ENCODE measurements at places on chromosomes 7 and 10. TPM values are rescaled to one million over a fixed set of nuclear protein-coding genes. Genes with fewer than 3 reads are reported as not detected.

- no peak for DNase-seq
- H3K27ac ChIP-seq, result no peak overlapping the region
- no peak overlapping the region for H3K4me3 ChIP-seq
Measured at GRCh38 chr10:47024046-47024322, 112.8 kb downstream of the PTPN20 start.

DNA sequence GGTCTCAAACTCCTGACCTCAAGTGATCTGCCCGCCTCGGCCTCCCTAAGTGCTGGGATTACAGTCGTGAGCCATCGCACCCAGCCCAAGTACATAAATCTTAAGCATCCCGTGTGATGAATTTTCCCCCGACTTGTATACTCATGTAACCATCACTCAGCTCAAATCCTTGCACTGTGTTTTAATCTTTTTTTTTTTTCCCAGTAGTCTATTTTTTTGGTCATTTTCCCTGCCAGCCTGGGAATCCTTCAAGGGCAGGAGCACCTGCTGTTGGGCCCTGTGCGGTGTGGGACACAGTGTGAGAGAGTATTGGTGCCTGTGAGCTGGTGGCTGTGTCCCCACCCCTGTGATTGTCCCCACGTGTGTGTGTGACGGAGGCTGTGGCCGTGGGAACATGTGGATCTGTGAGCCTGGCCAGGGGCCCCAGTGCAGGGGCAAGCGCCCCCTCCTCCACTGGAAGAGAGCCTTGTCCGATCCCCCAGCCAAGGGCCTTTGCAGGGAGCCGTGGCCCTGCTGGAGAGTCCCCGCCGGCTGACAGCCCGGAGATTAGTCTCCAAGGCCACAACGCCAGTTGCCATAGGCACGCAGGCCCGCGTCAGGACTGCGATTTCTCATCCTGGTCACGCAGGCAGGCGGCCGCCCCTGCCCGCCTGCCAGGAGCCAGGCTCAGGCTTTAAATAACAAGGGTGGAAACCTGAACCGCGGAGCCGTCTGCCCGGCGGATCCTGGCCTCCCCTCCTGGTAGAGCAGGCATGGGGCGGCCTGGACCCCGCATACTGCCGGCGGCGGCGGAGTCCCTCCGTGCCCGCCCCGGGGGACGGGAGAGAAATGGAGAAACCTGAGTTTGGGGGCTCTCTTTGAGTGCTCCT is 26.5 kb downstream of the GTF2IRD1 start:
- peaks cover 47% of the 10 kb centered on the region for H3K4me1 ChIP-seq
- H3K27me3 ChIP-seq, result no peaks in the 10 kb centered on the region
- peak overlapping the region; percentile 40 for H3K4me3 ChIP-seq
- no peaks in the 10 kb centered on the region for H3K36me3 ChIP-seq
- peak; percentile 86 for DNase-seq

DNA sequence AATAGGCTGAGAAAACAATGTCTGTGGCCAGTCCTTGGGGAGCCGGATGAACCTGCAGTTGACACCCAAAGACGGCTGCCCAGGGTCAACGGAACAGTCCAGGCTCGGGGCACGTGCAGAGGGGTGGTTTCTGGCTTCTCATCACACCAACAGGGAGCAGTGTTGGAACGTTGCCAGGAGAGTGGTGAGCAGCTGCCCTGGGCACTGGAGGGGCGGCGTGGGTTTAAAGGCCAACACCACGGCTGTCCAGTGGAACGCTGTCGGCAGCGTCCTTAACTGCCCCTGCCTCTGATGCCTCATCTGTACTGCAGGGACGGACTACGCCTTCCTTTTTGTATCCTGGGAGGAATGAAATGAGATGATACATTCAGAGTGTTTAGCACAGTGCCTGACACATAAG is 19.8 kb downstream of the JCAD start:
- H3K4me1 ChIP-seq, result no peaks in the 10 kb centered on the region
- H3K4me3 ChIP-seq, result no peak overlapping the region
- no peaks in the 10 kb centered on the region for H3K27me3 ChIP-seq
- H3K36me3 ChIP-seq, result peaks cover 4% of the 10 kb centered on the region
- H3K27ac ChIP-seq, result peak overlapping the region; percentile 27

GRCh38 chr7:123998921-123999320 is 33.9 kb downstream of the TMEM229A start:
- H3K4me1 ChIP-seq, result no peaks in the 10 kb centered on the region
- no peaks in the 10 kb centered on the region for H3K27me3 ChIP-seq
- H3K36me3 ChIP-seq, result no peaks in the 10 kb centered on the region
- H3K27ac ChIP-seq, result no peak overlapping the region

GRCh38 chr10:71396711-71397295 is at the start of gene CDH23:
Gene CDH23, plus strand, starts transcription at chr10:71396920. Its CDS starts 42,912 bp downstream, at chr10:71439832.
- H3K27me3 ChIP-seq, result peaks cover 80% of the 10 kb centered on the region
- H3K4me1 ChIP-seq, result peaks cover 19% of the 10 kb centered on the region
- no peak for DNase-seq

DNA sequence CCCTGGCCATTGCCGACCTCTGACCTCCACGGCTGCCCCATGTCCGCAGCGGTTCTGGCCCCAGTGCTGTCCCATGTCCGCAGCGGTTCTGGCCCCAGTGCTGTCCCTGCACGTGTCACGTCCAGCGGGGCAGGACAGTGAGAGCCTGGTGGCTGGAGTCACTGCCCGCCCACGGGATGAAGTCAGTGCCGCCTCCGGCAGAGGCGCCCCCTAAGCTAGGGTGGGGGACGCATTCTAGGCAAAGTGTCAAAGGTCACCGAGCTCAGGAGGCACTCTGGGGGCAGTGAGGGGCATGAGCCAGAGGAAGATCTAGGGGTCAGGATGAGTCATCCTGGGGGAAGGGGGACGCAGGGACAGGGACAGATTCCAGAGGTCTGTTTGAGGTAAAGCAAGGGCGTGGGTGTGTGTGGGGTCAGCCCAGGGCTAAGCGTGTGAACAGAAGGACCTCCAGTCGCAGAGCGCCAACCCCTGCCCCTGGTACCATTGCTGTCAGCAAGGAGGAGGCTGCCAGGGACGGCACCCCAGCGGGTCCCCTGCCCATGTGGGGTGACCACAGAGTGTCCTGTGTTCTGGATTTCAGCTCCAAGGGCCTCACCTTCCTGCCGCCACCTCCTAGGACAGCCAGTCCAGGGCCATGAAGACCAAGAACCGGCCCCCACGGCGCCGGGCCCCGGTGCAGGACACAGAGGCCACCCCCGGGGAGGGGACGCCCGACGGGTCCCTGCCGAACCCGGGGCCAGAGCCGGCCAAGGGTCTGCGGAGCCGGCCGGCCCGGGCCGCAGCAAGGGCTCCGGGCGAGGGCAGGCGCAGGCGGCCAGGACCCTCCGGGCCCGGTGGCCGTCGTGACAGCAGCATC is 665 bp downstream of the BHLHA15 start:
- no peak overlapping the region for H3K27ac ChIP-seq
- no peaks in the 10 kb centered on the region for H3K27me3 ChIP-seq
- DNase-seq, result peak; percentile 31
- H3K36me3 ChIP-seq, result peaks cover 32% of the 10 kb centered on the region
- H3K4me3 ChIP-seq, result peak overlapping the region; percentile 32
- H3K4me1 ChIP-seq, result peaks cover 8% of the 10 kb centered on the region

DNA sequence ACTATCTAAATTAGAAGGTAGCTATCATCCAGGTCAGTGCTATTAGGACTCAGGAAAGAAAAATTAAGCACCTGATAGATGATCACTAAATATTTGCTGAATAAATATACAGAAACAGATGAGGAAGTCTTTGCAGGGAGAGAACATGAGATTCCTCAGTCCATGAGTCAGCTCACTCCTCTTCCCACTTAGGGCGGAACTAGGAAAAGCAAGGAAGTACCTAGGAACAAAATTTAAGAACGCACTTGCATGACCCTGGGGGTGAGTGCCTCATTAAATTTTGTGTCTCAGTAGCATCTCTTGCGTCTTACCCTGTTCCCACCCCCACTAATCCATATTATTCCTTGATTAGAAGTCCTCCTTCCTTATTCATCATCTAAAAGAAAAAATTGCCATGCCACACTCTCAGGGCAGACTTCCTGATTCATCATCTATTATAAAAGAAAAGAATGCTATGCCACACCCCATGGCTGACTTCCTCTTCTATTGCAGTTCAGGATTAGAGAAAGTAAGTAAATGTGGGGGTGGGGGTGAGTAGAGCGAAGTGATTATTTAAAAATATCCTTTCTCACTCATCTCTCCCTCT is 208.8 kb downstream of the THSD7A start:
- H3K27me3 ChIP-seq, result no peaks in the 10 kb centered on the region
- H3K36me3 ChIP-seq, result no peaks in the 10 kb centered on the region
- no peaks in the 10 kb centered on the region for H3K4me1 ChIP-seq

DNA sequence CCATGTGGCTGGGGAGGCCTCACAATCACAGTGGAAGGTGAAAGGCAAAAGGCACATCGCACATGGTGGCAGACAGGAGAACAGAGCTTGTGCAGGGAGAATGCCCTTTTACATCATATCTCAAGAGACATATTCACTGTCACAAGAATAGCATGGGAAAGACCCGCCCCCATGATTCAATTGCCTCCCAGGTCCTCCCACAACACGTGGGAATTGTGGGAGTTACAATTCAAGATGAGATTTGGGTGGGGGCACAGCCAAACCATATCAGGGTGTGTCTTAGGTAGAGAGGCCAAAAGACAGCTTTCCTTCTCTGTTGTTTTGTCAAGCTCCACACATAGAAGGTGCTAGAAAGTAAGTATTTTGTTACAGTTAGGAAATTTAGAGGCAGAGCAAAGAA is 20.8 kb upstream of the SLC26A5 start:
- peaks cover 7% of the 10 kb centered on the region for H3K27me3 ChIP-seq
- H3K27ac ChIP-seq, result no peak overlapping the region
- H3K36me3 ChIP-seq, result no peaks in the 10 kb centered on the region
- DNase-seq, result no peak
- H3K4me3 ChIP-seq, result no peak overlapping the region
- no peaks in the 10 kb centered on the region for H3K4me1 ChIP-seq

DNA sequence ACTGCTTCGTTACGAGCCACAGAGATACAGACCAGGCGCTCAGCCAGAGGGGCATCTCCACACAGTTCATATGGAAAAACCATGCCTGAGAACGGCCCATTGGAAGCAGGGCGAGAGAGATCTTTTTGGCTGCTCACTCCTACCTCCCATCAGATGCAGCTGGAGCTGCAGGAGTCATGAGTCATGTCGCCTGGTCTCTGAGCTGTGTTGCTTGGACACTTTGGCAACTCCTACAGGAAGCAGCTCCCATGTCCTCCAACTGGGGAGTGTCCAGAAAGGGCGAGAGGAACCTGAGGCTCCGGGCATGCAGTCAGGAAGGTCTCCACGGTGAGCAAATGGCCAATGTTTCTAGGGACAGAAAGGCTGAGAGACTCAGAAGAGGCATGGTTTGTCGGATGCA is 24.9 kb downstream of the INSIG1 start:
- no peaks in the 10 kb centered on the region for H3K4me1 ChIP-seq
- no peak overlapping the region for H3K27ac ChIP-seq
- no peaks in the 10 kb centered on the region for H3K27me3 ChIP-seq
- no peak overlapping the region for H3K4me3 ChIP-seq

GRCh38 chr7:91041901-91042484 is 222.2 kb upstream of the FZD1 start:
- DNase-seq, result no peak
- no peaks in the 10 kb centered on the region for H3K4me1 ChIP-seq
- no peaks in the 10 kb centered on the region for H3K27me3 ChIP-seq
- no peak overlapping the region for H3K4me3 ChIP-seq

DNA sequence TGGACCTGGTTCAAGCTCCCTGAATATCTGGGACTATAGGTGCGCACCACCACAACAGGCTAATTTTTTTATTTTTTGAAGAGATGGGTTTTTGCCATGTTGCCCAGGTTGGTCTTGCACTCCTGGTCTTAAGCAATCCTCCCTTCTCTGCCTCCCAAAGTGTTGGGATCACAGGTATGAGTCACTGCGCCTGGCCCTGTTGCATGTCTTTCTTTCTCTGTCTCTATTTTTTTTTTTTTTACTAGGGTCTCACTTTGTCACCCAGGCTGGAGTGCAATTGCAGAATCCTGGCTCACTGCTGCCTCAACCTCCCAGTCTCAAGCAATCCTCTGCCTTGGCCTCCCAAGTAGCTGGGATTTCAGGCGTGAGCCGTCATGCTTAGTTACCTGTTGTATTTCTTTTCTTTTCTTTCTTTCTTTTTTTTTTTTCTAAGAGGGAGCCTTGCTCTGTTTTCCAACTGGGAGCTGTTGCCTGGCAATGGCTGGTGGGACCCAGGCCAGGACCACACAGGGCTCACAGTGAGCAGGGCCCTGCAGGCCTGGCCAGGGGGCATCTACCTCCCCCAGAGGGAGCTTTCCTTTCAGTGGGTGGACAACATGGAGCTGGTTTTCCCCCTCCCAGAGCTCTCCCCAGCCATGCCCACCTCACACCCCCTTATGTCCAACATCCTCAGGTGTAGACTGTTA is 6.0 kb downstream of the MYL7 start:
- H3K4me3 ChIP-seq, result no peak overlapping the region
- no peak for DNase-seq
- H3K27me3 ChIP-seq, result no peaks in the 10 kb centered on the region
- H3K4me1 ChIP-seq, result no peaks in the 10 kb centered on the region

- peak overlapping the region; percentile 80 for H3K27ac ChIP-seq
- peaks cover 61% of the 10 kb centered on the region for H3K4me1 ChIP-seq
- no peak overlapping the region for H3K4me3 ChIP-seq
Measured at GRCh38 chr7:37441386-37441760, 7.3 kb downstream of the ELMO1 start.

GRCh38 chr7:139767561-139767982 is 10.2 kb downstream of the HIPK2 start:
- no peak overlapping the region for H3K4me3 ChIP-seq
- no peak for DNase-seq
- peaks cover 20% of the 10 kb centered on the region for H3K4me1 ChIP-seq
- H3K27ac ChIP-seq, result peak overlapping the region; percentile 83
- peaks cover 5% of the 10 kb centered on the region for H3K36me3 ChIP-seq

GRCh38 chr7:94941844-94942632 is 34.6 kb downstream of the PPP1R9A start:
- no peak overlapping the region for H3K27ac ChIP-seq
- H3K4me1 ChIP-seq, result no peaks in the 10 kb centered on the region
- DNase-seq, result no peak
- H3K4me3 ChIP-seq, result no peak overlapping the region
- no peaks in the 10 kb centered on the region for H3K36me3 ChIP-seq

Gene ATXN7L1
- 13.0 TPM for total RNA-seq

Gene RPP38
- total RNA-seq, result 11.7 TPM

Gene TRIM73
- total RNA-seq, result 2.0 TPM

Gene PNLIPRP1
- total RNA-seq, result not detected

Gene CXCL12
- total RNA-seq, result 77.9 TPM

Gene TMEM26
- 1.3 TPM for total RNA-seq

Gene ZNF12
- 19.8 TPM for total RNA-seq

Gene FLNC
- 23.7 TPM for total RNA-seq

Data from left lung (tissue), 14 donors.